ENCODE measurements at places on chromosomes 6 and 20. TPM values are rescaled to one million over a fixed set of nuclear protein-coding genes. Genes with fewer than 3 reads are reported as not detected.

NOX3 gene
- not detected for total RNA-seq

ENPP3 gene
- total RNA-seq: 0.89 TPM

PAQR8 gene
- total RNA-seq: 9.7 TPM

FRK gene
- 5.1 TPM for total RNA-seq

FAM83C gene
- not detected for total RNA-seq

SYCP2 gene
- total RNA-seq: 1.8 TPM

TRIM10 gene
- not detected for total RNA-seq

SULF2 gene
- 65.2 TPM for total RNA-seq

HLA-DRB1 gene
- total RNA-seq: 5.3 TPM
